Occipital lobe (tissue), 3 donors: ENCODE measurements at places on chromosomes 4 and X. TPM values are rescaled to one million over a fixed set of nuclear protein-coding genes. Genes with fewer than 3 reads are reported as not detected.

MAGEC2 gene
- total RNA-seq = not detected

PRDM8 gene
- 24.6 TPM for total RNA-seq

NAP1L2 gene
- 33.4 TPM for total RNA-seq

MAGEA6 gene
- total RNA-seq = not detected

CCDC160 gene
- 1.1 TPM for total RNA-seq

STBD1 gene
- total RNA-seq = 0.47 TPM

TMEM31 gene
- not detected for total RNA-seq

CXCL11 gene
- total RNA-seq = not detected

HELT gene
- total RNA-seq = not detected

SYN1 gene
- total RNA-seq = 17.5 TPM

STOX2 gene
- 42.3 TPM for total RNA-seq

SLC9A7 gene
- 26.2 TPM for total RNA-seq

VCX3B gene
- total RNA-seq = not detected

PFKFB1 gene
- not detected for total RNA-seq

KCNIP4 gene
- total RNA-seq = 19.8 TPM

MGAT4D gene
- not detected for total RNA-seq

NRK gene
- total RNA-seq = 0.31 TPM

LDB2 gene
- 146 TPM for total RNA-seq

CTAG2 gene
- not detected for total RNA-seq

RENBP gene
- total RNA-seq = 2.8 TPM

GPC3 gene
- total RNA-seq = 5.3 TPM

PHKA1 gene
- total RNA-seq = 3.1 TPM

FAM149A gene
- 38.8 TPM for total RNA-seq

ARX gene
- total RNA-seq = 6.2 TPM

TASL gene
- total RNA-seq = 1.4 TPM

IL2RG gene
- total RNA-seq = not detected

P2RY10 gene
- total RNA-seq = not detected

SPANXN4 gene
- not detected for total RNA-seq

PCDH18 gene
- total RNA-seq = 26.0 TPM

RXFP1 gene
- total RNA-seq = 6.2 TPM

CPZ gene
- 3.9 TPM for total RNA-seq

QRFPR gene
- not detected for total RNA-seq

FHDC1 gene
- total RNA-seq = 3.3 TPM
